Stimulated activated CD8-positive, alpha-beta memory T cell treated with anti-CD3 and anti-CD28 coated beads, Interleukin-4, amount 100 ng/mL, for 4 hours (primary cell): ENCODE measurements at places on chromosomes 2 and 18.

GRCh38 chr2:108069515-108070310, 83.4 kb downstream of the SLC5A7 start:
- DNase-seq = no peak

GRCh38 chr2:98026927-98027522, 31.3 kb upstream of the TMEM131 start:
- no peak for DNase-seq

DNA sequence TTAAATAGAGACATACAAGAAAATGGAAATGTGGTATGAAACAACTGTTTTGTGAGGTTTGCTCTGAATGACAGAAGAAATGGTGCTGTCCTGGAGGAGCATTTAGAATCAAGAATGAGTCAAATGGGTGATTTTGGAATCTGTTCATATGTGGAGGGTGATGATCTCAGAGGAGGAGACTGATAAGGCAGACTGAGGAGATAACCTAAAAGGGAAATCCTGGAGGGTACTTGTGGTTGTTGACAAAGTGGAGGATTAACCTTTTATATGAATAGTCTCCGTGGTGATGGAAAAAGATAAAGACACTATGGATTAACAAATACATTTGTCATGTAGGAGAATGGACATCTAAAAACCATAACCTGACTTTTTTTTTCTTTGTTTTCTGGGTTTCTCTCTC, 74.1 kb downstream of the MMADHC start:
- no peak for DNase-seq

DNA sequence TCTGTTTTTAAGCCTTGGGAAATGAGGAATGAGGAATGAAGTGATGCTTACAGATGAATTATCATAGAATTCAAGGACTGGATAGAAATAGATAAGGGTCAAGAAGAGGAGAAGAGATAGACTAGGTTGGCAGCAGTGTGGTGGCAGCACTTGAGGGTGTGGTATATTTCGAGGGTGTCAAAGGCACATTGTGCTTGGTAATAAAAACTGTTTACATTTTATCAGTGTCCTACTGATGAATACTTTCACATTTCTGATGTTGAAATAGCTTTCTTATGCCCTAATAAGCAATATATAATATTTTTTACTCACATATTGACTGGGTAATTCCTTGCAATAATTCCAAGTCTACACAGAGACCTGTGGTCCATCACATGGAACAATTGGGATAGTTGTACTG, 3.4 kb downstream of the TFPI start:
- DNase-seq = no peak

DNA sequence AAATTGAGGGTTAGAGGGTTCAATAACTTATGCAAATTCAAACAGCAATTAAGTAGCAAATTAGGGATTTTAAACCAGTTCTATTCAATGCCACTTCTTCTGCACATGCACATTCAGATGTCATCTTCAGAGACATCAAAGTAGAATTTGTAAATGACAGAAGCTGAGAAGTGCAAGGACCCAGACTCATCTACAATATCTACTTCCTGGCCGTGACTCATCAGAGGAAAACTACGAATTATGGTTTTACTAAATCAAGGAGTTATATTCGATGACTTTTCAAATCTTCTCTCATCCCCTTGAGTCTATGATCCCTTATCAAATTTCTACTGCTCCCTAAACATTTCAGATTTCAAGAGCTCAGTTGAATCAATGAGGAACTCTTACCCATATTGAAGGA, 20.0 kb upstream of the STAT4 start:
- no peak for DNase-seq

DNA sequence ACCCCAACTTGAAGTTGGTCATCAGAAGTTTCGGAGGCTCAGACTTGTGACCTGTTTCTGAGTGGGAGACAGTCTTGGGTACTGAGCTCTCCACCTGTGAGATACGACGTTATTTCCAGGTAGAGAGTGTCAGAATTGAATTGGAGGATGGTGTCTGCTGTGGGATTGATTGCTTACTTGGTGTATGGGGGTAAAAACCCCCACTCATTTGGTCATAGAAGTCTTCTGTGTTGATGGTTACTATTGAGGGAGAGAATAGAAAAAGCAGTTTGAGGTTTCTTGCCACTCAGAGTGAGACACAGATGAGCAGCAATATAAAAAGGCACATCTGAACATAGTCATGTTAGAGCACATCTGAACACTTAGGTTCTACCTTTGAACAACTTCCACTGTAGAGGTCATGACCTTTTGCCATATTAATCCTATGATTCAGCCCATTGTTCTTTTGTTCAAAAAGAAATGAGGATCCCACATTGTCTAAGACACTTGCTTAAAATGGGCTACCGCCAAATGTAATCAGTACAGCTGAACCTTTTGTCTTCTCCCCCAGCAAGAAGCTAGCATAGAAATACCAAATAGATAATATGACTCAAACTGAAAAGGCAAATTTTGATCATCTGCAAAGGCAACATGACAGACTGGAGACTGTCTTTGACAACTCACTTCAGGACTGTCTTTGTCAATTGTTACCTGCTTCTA, 73.3 kb downstream of the NAB1 start:
- no peak for DNase-seq

DNA sequence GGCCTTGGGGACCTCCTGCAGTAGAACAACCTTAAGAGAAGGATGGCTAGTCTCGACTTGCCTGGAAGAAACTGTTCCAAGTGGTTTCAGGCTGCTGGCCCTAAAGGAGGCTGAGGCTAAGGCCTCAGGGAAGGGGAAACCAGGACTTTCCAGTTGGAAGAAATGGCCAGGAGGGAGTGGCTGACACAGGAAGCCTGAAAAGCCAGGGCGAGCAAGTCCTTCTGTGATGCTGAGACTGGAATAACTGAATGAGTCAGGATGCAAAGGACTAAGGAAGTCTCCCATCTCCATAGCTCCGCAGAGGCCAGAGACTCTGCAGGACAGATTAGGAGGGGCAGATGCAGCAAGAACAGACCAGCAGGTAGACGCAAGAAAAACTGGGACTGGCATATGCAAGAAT, 7.4 kb downstream of the HTRA2 start:
- no peak for DNase-seq

DNA sequence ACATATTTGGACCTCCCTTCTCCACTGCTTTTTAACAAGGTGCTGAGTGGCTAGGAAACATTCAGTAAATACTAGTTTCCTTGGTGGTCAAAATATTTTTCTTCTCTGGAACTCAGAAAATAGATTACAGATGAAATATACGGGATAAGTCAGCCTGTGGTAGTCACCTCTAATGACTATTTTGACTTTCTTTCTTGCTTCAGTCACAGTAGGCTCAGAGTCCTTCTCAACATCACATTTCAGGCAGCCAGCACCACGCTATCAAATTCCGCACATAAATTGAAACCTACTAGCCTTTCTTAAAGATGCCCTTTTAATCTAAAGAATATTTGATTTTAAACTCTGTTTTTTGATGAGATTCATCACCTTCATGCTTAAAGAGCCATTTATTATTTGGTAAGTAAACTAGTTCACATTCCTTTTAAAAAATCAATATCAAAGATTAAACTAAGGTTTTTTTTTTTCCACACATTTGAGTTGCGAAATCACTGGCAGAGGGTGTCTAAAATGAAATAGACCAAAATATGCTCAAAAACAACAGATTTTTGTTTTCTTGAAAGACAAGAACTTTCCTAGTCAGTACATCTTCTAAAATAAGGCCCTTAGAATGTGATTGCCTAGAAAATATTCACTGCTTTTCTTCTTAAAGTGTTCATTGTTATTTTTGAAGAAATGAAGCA, 181.5 kb downstream of the NRXN1 start:
- no peak for DNase-seq
